Hypothalamus (tissue), 51 donors: ENCODE measurements at places on chromosomes 5 and 9.

GRCh38 chr9:19938990-19939733 lies 150.3 kb upstream of the SLC24A2 start:
- DNase-seq: no peak

DNA sequence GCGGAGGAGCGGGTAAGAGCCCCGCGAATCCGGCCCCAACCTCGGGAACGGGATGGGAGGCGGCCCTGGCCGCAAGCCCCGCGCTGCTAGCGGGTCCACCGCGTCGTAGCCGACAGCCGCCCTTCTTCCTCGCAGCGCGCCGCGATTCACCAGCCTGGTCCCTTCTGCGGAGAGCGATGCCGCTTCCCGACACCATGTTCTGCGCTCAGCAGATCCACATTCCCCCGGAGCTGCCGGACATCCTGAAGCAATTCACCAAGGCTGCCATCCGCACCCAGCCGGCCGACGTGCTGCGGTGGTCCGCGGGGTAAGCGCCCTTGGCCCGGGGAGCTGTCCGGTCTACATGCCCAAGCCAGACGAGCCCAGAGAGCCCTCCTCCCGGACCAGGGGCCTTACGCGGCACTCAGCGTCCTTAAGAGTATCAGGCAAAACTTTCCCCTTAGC lies 335 bp downstream of the ROPN1L start:
- no peak for DNase-seq

DNA sequence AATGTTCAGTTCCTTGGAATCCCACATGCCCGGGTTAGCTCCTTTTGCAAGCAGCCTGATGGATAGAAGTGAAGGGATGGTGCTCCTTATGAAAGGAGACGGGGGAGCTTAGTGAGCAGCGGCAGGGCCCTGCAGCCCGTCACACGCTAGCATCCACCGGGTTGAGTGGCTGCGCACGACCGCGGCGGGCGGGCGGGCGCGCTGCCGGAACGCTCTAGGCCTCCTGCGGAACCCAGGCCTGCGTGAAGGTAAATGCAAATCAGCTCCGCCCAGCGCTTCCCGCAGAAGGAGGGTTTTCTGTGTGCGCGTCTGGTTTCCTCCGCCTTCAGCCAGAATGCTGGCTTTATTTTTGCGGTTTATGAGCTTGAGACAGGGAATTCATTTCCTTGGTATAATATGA lies 19.8 kb downstream of the IL12B start:
- DNase-seq: no peak

DNA sequence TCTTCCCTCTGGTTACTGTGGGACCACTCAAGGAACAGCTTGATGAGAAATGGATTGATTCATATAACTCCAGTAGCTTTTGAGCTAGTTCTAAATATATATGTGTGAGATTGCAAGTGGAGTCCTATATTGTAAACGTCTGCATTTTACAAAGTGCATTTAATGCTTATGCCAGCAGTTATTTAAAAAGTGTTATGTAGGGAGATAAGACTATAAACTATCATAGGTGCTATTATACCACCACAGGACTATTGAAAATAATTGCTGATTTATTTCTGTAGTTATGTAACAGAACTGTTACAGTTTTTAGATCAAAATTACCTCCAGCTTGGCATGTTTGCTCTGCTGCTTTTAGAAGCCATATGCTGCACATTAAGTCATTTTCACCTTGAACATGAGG lies 36.2 kb downstream of the PTCD2 start:
- no peak for DNase-seq

- no peak for DNase-seq
Measured at GRCh38 chr9:133991214-133991921, 756 bp downstream of the VAV2 start.

- no peak for DNase-seq
Measured at GRCh38 chr5:140165101-140165922, 9.7 kb upstream of the CYSTM1 start.

DNA sequence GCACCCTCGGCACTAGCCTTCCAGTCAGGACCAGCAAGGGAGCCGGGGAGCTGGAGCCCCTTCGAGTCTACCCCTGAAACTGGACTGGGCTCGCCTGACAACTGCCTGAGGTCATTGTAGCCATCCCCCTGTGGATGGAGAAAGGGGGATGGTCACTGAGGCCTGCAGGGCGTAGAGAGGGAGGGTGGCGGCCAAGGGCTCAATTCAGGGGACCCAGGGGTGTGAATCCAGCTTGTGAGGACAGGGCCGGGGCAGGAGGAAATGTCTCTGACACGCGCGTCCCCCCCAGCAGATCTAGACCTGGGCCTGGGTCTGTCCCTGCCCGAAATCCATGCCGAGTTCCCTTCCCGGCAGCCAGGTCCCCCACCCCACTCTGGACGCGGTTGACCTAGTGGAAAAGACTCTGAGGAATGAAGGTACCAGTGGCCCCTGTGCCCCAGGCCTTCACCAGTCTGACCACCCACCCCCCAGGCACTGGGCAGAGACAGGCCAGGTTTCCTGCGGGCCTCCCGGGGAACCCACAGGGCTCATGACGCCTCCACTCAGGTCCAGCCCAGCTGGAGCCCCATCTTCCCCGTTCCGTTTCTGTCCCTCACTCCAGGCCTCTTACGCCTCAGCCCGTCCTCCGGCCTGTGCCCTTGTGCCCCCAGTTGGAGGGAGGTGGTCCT lies 805 bp downstream of the SLC34A3 start:
- DNase-seq: no peak

DNA sequence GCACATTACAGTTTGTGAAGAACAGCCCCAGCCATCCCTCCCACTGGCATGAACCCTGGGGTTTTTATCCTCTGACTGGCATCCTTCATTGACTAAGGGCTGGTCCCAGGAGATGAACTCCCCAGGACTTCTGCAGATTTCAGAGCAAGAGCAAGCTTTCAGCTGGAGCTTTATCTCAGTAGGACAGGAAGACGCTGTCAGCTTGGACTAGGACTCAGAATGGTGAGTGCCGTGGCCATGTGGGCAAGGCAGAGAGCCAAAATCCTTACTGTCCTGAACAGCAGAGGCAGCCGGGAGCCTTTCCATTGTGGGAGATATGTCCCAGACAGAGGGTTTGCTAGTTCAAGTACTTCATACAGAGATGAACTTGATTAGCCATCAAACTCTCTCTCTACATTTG lies 3.2 kb upstream of the ACOT12 start:
- no peak for DNase-seq

DNA sequence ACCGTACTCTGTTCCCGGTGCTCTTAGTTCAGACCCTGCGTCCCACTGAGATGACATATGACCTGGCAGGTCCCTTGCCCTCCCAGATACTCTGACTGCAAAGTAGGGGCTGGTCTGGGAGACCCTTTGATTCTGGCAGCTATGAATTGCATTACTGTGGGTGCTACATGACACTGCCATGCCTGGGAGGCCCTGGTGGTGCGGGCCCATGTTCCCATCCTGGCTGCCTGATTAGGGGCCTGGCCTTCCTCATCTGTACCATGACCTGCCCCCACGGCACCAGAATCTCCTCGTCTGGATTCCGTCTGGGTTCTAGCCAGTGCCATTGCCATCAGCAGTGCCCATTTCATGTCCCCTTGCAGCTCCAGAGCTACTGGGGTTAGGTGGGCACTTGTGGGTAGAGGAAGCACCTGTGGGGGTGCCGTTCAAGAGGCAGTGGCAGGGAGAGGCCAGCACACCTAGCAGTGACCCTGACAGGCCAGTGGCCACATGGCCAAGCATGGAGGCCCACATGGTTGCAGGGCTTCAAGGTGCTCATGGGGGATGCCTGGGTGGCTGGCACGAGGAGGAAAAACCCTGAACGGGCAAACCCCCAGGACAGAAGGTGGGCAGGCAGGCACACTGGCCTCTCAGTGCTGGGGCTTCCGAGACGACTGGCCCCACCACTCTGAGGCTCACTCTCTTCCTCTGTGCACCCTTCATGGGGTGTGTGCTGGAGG lies 69.7 kb downstream of the PHF2 start:
- no peak for DNase-seq

DNA sequence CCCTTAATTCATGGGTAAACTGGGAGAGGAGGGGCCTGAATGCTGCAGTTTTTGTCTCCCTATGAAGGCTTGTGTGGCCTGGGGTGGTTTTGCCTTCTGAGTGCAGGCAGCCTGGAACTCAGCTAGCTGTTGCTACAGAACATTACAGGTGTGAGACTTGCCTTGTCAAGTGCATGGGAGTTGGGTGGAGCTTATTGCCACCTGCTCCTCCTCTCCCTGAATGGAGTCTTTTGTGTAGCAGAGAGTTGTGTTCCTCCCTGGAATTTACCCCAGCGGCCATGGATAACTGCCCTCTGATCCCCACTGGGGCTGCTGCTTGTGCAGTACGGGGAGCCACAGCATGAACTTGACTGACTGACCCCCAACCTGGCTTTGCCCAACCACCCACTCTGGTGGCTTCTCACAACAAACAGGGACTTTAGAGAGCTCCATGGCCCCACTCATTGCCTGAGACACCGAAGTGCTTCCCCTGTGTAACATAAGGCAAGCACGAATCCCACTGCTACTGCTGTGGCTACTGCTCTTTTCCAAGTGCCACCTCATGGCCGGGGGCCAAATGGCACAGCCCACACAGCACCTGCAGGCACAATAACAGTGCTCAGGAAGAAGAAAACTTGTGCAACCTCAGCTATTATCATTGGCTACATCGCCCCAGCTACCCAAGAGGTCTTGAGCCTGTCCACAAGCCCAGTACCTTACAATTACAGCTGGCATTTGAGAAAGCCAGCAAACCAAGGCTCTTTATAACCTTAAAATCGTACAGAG lies 942.9 kb downstream of the CDH18 start:
- DNase-seq: no peak

DNA sequence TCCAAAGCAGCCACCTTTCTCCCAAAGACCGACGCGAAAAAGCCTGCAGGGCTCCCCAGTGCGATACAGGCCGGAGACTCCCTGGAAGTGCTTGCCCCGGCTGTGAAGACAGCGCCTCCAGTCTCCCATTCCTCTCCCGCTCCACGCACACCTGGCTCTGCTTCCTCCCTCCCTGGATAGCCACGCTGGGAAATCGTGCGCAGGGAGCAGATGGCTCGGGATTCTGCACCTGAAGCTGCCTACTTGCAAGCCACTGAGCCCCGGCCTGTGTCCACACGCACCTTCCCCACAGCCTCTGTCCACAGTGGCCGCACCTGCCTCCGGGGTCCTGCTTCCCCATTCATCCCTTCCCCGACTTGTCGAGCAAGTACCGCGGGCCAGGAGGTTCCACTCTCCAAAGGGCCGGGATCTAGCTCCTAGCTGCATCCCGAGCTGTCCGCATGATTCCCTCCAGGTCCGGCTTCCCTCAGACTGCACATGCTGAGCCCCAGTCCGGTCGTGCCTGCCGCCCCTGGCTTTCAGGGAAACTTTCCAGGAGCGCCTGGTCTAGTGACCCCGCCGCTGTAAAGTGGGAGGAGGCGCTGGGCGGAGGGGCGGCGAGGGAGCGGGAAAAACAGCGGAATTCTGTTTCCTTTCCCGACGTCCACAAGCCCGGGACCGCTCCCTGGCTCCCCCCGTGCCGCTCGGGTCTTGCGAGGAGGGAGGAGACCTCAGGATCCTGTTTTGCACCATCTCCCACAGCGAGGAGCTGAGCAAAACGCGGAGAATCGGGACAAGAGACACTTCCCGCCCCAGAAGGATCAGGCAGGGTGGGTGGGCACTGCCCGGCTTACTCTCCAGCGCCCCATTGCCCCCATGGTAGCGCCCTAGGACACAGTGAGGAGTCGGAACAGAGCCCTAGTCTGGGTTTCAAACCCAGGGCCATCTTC lies 2.0 kb downstream of the SEMA6A start:
- peak; percentile 67 for DNase-seq

- no peak for DNase-seq
Measured at GRCh38 chr5:10485142-10485795, 43.6 kb downstream of the ROPN1L start.

GRCh38 chr5:177358370-177358819 lies 671 bp downstream of the RGS14 start:
- DNase-seq: no peak

DNA sequence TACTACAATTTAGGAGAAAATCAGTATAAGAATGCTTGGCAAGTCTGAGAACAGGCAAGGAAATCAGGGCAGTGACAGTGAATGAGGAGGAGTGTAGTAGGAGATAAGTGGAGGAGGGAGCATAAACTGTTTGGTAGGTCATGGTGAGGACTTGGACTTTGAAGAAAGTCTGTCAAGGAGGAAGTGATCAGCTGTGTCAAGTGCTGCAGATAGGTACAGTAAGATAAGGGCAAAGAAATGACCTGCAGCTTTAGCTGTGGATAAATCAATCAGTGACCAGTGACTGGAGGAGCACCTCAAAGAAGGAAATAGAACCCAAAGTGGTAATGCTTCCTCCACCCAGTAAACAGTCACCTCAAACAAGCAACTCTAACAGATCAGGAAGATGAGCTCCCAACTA lies 106.3 kb downstream of the RAPGEF6 start:
- DNase-seq: no peak

GRCh38 chr5:58241389-58241788 lies 218.5 kb downstream of the PLK2 start:
- DNase-seq: no peak
